ENCODE measurements at places on chromosomes 1 and 21.
A peak's percentile ranks its signal among the peaks of the same experiment; 100 is the strongest.

GRCh38 chr1:245589316-245589715 lies 434.5 kb downstream of the KIF26B start:
- DNase-seq: no peak

DNA sequence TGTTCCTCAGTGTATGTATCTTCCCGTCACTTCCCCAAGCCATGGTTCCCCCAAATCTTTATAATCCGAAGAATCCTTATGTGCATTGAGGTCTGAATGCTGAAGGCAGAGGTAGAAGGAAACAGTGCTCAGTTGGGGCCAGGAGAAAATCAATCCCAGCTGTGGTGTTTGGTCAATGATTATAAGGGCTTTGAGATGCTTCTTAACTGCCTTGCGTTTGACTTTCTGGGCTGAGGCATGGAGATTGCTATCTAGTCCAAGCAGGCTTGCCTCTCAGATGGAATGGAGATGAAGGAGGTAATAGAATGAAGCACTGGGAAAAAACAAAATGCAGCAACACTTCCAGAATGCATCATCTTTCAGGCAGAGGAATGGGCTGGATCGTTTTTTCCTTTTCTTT lies 3.6 kb upstream of the MAP1LC3C start:
- no peak for DNase-seq

- DNase-seq: no peak
Observed at GRCh38 chr1:224524679-224525078, 90.1 kb upstream of the WDR26 start.

GRCh38 chr1:44827197-44828002 lies 15.7 kb downstream of the PTCH2 start:
- DNase-seq: no peak

- DNase-seq: no peak
Observed at GRCh38 chr1:26049531-26050247, 3.8 kb upstream of the SLC30A2 start.

DNA sequence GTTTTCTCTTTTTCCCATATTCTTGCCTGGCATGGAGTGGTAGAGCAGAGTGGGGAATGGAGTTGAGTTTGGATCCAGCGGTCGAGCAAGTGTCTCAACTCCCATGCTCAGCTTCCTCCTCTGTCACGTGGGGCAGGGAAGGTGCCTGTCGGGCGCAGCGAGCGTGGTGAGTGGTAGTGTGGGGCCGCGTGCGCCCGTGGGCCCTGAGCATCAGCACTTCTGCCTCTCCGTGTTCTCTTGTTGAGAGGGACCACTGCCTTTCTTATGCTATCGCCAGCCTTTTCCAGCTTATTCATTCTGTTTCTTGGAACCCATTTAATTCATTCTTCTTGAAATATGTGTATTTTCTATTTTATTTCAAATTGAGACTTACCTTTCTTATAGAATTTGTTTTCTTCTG lies 65.1 kb downstream of the ADARB1 start:
- no peak for DNase-seq

GRCh38 chr1:24900985-24901781 lies 28.9 kb downstream of the RUNX3 start:
- DNase-seq: no peak

GRCh38 chr1:51551081-51551480 lies 32.0 kb upstream of the EPS15 start:
- DNase-seq: no peak

DNA sequence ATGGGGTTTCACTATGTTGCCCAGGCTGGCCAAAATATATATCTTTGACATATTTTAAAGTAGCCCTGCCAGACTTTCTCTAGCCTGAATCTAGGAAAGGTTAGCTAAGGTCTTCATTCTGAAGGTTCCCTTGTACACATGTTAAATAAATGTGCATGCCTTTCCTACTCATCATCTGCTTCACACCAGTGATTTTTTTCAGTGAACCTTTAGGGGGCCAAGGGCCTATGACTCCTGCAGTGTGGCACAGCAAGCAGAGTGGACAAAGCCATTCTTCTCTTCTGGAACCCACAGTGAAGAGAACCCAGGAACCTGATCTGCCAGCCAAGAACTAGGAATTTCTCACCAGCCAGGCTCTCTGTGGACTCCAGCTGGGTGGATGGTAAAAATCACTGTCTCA lies 22.9 kb downstream of the CBR1 start:
- no peak for DNase-seq

DNA sequence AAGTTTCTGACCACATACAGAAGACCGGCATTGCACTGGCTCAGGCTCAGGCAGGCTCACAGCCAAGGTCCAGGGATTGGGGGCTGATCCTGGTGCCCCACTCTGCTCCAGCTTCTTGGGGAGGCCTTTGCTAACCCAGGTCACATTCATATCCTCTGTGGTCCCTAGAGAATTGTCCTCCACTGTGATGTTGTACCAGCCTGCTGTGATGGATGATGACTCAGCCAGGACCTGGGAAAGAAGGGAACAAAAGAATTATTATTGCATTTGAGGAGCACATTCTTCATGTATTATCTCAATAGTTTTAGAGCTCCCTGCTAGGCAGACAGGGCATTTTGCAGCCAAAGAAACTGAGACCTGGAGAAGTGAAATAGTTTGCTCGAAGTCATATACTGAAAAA lies 114.3 kb upstream of the ETV3 start:
- DNase-seq: peak; percentile 23

GRCh38 chr1:22056936-22057335 lies 4.4 kb downstream of the CDC42 start:
- no peak for DNase-seq

GRCh38 chr1:22123901-22124404 lies 18.9 kb downstream of the WNT4 start:
- DNase-seq: no peak

DNA sequence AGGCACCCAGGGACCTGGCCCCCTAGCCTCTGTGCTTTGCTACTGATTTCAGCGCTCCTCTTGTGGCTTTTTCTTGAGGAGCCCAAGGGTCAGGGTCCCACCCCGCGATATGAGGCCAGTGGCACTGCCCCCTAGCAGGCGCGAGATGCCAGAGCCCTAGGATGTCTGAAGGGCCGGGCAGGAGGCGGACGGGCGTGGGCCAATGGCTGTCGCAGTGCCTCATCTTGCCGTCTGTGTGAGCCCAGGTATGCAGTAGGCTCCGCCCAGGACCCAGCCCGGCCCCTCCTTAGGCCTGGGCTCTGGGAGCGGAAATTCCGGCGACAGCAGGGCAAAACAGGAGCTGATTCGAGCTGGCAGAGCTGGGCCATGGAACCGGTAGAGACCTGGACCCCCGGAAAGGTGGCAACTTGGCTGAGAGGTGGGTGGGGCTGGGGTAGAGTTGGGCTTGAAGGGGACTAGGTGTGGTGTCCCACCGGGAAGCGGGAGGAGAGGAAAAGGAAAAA lies at the start of gene CNKSR1:
Gene CNKSR1 (plus strand): TSS at position 310 of the 503 bp plus-strand sequence. CDS start 57 bp downstream, at position 367.
- DNase-seq: peak; percentile 89

DNA sequence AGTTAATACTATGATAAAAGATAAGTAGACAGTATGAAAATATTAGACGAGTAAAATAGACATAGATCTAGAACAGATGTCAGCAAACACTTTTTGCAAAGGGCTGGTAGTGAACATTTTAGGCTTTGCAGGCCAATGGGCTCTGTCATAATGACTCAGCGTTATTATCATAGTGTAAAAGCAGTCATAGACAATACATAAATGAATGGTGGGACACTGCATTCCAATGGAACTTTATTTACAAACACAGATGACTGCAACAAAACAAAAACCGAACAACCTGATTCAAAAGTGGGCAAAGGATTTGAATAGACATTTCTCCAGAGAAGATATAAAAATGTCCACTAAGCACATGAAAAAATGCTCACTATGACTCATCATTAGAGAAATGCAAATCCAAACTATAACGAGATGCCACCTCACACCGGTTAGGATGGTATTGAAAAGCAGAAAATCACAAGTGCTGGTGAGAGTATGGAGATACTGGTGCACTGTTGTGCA lies 7.3 kb downstream of the GSTM5 start:
- no peak for DNase-seq
